Effector CD8-positive, alpha-beta T cell (primary cell): ENCODE measurements at places on chromosomes 13 and 19.

- no peak for DNase-seq
Measured at GRCh38 chr13:95091755-95092154, 209.5 kb downstream of the ABCC4 start.

- DNase-seq = no peak
Measured at GRCh38 chr13:47413112-47413511, 516.3 kb upstream of the HTR2A start.

- no peak for DNase-seq
Measured at GRCh38 chr13:94595001-94595949, 677 bp downstream of the TGDS start.

DNA sequence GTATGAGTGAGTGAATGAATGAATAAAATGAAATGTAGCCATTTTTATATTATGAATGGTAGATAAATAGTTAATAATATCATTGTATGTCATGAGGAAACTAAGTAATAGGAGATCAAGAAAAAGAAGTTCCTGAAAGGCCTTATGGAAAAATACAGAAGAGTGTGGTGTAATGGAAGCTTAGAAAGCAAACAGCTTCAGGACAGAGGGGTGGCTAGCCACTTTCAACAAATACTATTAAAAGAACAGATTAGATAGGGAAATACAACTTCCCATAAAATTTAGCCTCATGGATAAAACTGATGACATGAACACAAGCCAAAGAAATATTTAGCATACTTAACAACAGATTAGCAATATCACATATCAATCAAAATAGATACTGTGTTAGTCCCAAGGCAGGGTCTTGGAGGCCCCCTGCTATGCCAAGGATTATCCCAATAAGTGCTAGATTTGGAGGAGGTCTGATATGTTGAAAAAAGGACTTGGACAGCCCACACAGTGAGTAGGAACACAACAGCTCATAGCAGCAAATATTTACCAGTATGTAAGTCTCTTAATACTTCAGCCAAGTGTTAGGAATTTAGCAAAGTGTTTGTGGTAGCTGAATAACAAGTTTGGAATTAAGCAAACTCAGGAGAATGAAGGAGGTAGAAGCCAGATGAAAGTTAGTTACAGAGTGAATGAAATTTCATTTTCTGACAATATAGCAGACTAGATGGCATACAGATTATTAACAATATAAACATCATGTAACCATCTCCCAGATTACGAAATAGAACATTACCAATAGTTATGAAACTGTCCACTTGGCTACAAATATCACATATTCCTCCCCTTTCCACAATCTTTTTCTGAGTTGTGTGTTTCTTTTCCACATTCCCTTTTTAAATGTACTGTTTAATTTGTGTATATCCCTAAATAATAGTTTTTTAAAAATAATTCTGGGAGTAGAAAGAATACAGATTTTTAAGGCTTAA lies 1632.0 kb downstream of the PCDH9 start:
- DNase-seq = no peak

- DNase-seq = no peak
Measured at GRCh38 chr19:52492201-52492993, 35.1 kb upstream of the ZNF808 start.

- DNase-seq = no peak
Measured at GRCh38 chr13:95284436-95284835, 16.8 kb downstream of the ABCC4 start.

- no peak for DNase-seq
Measured at GRCh38 chr13:77372275-77372674, 45.4 kb upstream of the MYCBP2 start.

DNA sequence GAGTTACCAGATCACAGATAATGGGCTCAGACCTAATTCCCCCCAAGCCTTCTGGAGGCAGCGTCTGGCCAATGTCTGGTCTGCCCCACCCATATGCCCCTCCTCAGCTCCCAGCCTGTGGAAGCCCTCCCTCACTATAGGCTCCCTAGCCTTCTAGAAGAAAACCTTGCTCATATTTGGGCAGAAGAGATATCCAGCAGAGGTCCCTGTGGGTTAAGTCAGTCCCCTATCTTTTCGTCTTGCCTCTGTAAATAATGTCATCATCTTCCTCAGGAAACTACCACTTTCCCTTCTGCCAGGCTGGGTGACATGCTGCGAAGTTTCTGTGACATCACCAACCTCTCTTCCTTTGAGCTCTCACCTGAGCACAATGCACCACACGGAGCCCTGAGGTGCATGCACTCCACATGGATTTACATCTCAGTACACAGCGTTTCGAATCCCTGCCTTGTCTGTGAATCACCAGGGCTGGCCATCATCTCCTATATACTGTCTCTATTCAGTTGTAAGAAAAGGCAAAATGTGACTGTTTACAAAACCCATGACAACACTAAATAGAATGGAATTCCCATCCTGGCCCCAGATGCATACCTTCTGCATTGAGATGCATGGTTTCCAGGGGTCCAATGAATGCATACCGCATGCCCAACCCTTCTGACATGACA lies 112.8 kb downstream of the CRYL1 start:
- DNase-seq = no peak
